ENCODE measurements at places on chromosomes 5 and 9. TPM values are rescaled to one million over a fixed set of nuclear protein-coding genes. Genes with fewer than 3 reads are reported as not detected.

FOXD4L3 gene
- total RNA-seq = not detected

FAM13B gene
- 11.9 TPM for total RNA-seq

SLC6A3 gene
- total RNA-seq = 1.5 TPM

SLC6A7 gene
- 0.02 TPM for total RNA-seq

BNC2 gene
- 8.1 TPM for total RNA-seq

Measured in A549 treated with dexamethasone at 1 μM for 4 hours (cell line).